Central memory CD4-positive, alpha-beta T cell (primary cell): ENCODE measurements at places on chromosomes 4 and X.

DNA sequence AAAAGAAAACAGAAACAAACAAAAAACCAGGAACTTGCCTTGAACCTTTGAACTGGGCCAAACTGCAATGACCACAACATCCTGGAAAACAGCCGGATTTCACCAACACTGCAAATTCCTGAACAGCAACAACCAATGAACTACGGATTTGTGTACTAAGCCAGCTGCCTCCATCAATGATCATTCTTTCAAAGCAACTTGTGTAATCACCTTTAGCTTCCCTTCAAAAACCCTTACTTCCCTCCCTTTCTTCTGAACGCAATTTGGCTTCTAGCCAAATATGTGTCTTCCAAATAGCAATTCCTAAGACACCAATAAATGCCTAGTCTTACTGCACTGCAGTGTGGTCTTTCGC lies 98.5 kb upstream of the FAM47C start:
- no peak for DNase-seq

DNA sequence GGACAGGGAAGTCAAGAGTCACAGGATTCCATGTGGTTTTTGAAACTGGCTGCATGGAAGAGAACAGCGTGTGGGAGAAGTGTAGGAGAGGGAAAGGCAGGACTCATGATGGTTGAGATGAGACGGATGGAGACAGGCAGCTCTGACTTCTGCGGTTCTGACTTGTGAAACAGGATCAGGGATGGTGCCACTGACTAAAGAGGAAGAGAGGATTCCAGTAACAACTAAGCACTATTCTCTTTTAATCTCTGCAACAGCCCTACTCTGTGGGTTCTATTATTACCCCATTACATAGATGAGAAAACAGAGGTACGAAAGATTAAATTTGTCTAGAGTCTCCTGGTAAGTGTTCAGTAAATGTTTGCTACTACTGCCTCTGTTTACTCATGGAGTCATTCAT lies 156.3 kb downstream of the CBR4 start:
- no peak for DNase-seq

DNA sequence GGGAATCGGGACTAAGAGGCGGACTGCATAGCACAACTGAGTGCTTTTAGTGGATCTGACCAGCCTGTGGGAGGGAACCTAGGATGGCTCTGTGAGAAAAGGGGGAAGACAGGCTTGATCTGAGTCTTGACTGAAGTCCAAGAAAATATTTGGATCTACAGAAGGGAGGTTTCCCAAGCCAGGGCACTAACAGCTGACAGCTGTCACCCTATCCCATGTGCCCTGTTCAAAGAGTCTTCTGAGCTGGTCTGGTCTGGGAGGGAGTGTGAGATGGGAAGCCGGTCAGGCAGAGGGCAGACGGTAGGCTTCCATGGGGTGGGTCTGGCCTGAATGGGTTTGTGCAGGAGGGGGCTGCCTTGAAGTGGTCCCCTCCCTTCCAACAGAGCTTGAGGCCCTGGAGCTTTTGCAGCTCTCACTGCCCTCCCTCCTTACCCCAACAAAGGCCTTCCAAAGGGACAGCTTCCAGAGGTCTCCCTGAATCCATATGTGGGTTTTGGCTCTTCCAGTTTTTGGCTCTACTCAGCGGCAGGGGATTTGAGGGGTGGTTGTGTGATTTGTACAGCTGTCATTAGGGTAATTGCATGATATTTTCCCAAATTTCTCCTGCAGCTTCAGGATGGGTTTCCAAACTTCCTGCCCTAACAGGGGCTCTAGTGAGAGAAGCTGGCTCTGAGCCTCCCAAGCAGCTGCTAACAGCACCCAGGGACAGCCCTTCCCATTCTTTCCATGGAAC lies 643.7 kb downstream of the BCOR start:
- DNase-seq, result no peak

- no peak for DNase-seq
Measured at GRCh38 chrX:9133426-9133825, 99.5 kb upstream of the FAM9B start.

DNA sequence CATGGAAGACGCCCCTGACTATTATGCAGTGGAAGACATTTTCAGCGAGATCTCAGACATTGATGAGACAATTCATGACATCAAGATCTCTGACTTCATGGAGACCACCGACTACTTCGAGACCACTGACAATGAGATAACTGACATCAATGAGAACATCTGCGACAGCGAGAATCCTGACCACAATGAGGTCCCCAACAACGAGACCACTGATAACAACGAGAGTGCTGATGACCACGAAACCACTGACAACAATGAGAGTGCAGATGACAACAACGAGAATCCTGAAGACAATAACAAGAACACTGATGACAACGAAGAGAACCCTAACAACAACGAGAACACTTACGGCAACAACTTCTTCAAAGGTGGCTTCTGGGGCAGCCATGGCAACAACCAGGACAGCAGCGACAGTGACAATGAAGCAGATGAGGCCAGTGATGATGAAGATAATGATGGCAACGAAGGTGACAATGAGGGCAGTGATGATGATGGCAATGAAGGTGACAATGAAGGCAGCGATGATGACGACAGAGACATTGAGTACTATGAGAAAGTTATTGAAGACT lies 3.6 kb downstream of the TSPYL2 start:
- DNase-seq, result peak; percentile 25

GRCh38 chr4:185651137-185651677 lies 115.9 kb upstream of the PDLIM3 start:
- no peak for DNase-seq

GRCh38 chrX:10041383-10041782 lies 74.2 kb downstream of the CLDN34 start:
- DNase-seq, result no peak

GRCh38 chr4:185508181-185508580 lies 27.1 kb downstream of the PDLIM3 start:
- DNase-seq, result no peak
